Nasal cavity respiratory epithelium epithelial cell of viscerocranial mucosa (primary cell): ENCODE measurements at places on chromosomes 7 and 10. TPM values are rescaled to one million over a fixed set of nuclear protein-coding genes. Genes with fewer than 3 reads are reported as not detected.

The STEAP1B gene
- 1.6 and 5.5 TPM in 2 replicates for total RNA-seq

The PTTG1IP2 gene
- not detected in 2 replicates for total RNA-seq

The MRLN gene
- total RNA-seq: not detected in 2 replicates

The GSDME gene
- 60.7 and 89.2 TPM in 2 replicates for total RNA-seq

The HACD1 gene
- total RNA-seq: 20.2 and 22.6 TPM in 2 replicates

The ARHGAP22 gene
- total RNA-seq: 4.4 and 9.5 TPM in 2 replicates

The SORCS3 gene
- total RNA-seq: not detected in 2 replicates

The EVX1 gene
- not detected in 2 replicates for total RNA-seq

The CTAGE4 gene
- 0.14 and 2.1 TPM in 2 replicates for total RNA-seq

The CYP3A4 gene
- 0.07 TPM in 1 of 2 replicates, not detected in the other for total RNA-seq

The ELFN1 gene
- total RNA-seq: under 0.01 and 0.57 TPM in 2 replicates

The CTNNA3 gene
- total RNA-seq: under 0.01 and 0.21 TPM in 2 replicates

The TRAPPC14 gene
- 6.2 and 8.7 TPM in 2 replicates for total RNA-seq

The PNLIPRP1 gene
- not detected in 2 replicates for total RNA-seq

The TRIM8 gene
- total RNA-seq: 44.8 and 111 TPM in 2 replicates

The SLC16A12 gene
- total RNA-seq: under 0.01 and 0.14 TPM in 2 replicates

The IKZF1 gene
- 0.07 TPM in 1 of 2 replicates, not detected in the other for total RNA-seq

The CYP26C1 gene
- total RNA-seq: under 0.01 TPM in 1 of 2 replicates, not detected in the other

The NODAL gene
- 0.07 TPM in 1 of 2 replicates, not detected in the other for total RNA-seq

The EIF5AL1 gene
- 0.28 and 0.34 TPM in 2 replicates for total RNA-seq

The IFIT1B gene
- not detected in 2 replicates for total RNA-seq
